ENCODE measurements at places on chromosomes 2 and 18. TPM values are rescaled to one million over a fixed set of nuclear protein-coding genes. Genes with fewer than 3 reads are reported as not detected.

KLHL14 gene
- 53.0 TPM for total RNA-seq

BOK gene
- total RNA-seq, result 20.8 TPM

DOK1 gene
- total RNA-seq, result 3.7 TPM

ARID5A gene
- 1.6 TPM for total RNA-seq

POTEF gene
- not detected for total RNA-seq

MC5R gene
- 2.9 TPM for total RNA-seq

QPCT gene
- total RNA-seq, result 22.0 TPM

ATP5F1A gene
- total RNA-seq, result 812 TPM

TBR1 gene
- total RNA-seq, result 73.8 TPM

IL18RAP gene
- total RNA-seq, result 0.41 TPM

SERPINB4 gene
- total RNA-seq, result not detected

- DNase-seq, result no peak
Observed at GRCh38 chr2:191369034-191369433, 123.8 kb downstream of the MYO1B start.

- no peak for DNase-seq
Observed at GRCh38 chr2:126940331-126940730, 41.6 kb downstream of the TEX51 start.

DNA sequence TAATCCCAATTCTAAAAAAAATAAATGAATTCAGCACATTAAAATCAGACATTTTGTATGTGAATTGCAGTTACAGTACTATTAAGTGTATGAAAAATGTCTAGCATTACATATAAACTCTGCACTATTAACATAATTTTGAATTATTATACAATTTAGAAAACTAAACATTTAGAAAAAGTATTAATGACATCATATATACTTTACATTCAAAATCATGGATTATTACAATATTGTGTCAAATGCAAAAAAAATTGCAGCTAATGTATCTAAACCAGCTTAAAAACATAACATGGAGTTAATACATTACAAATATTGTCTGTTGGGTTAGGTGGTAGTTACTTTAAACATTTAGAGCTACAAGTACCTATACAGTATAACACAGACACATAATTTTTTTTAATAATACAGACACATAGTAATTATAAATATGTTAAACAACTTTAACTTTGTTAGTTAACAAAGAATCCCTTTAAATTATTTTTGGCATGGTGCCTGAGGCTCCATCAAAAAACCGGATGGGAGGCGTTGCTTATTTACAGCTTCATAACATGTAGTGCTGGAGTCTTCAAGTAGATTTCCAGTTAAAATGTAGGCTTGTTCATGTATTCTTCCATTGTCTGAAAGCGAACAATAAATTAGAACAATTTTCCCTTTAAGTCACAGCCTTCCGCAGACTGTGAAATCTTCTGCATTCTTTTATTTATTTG is 79.1 kb downstream of the AP1S3 start:
- DNase-seq, result no peak

DNA sequence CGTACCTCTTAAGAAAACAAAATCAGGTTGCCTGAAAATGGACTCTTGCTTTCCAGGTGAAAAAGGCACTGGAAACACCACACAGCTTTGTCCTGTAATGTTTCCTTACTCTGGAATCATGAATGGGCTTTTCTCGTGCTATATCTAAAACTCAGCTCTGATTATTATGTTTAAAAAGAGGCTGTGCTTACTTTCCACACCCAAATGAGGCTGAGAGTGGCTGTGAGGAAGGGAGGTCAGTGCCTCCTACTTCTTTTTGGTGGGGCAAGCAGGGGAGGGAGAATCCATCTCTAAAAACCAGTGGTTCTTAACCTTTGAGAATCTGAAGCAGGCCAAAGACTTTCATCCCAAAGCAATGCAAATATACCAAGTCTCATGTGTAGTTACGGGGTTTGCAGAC is 148.6 kb downstream of the FAM210A start:
- no peak for DNase-seq

DNA sequence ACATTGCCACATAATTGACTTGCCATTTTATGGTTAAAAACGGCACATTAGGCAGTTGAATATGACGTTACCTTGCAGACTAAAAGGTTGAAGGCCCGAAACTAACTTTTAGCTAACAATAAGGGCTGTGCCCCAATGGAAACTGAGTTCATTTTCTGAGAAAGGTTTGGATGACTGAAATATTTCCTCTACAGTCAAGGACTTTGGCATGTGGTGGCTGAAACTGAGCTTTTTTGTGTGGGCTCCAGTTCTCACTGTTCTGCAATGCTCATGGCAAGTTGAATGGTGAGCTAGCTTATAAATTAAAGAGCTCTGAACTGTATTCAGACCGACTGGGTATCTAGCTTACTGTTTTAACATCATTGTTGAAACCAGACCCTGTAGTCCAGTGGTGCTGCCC is 23.8 kb upstream of the TXNDC2 start:
- DNase-seq, result no peak

- no peak for DNase-seq
Observed at GRCh38 chr18:36337679-36338402, 40.3 kb downstream of the FHOD3 start.

DNA sequence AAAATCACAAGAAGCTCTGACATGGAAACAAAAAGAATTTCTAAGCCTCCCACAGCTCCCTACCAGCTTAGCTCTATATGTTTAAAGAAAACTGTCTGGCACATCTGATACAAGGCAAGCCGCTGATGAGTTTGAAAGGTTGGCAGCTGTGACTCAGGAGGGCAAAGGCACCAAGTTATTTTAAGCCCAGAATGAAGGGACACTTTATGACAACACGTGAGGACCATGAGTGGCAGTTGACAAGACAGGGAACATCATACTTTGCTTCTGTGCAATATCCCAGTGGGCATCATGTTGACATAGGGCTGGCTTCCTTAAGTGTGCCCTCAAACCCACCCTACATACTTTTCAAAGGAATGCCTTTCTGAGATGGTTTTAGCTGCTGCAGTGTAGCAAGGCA is 272.9 kb downstream of the CLIP4 start:
- no peak for DNase-seq

DNA sequence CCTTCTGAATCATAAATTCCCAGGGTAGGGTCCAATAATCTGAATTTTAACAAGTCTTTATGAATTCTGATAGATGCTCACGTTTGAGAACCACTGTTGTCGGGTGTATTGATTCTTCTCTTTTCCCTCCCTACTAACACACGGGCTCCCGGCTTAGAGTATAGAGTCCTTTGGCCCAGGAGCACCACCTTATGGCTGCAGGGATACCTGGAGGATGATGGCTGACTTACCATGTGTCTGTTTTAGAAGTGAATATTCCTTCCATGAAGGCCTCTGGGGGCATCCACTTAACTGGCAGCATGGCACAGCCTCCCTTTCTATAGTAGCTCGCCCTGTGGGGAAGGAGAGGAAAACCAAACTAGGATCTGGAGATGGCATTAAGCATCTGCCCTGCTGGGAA is 91.7 kb downstream of the CLIP4 start:
- DNase-seq, result no peak

- DNase-seq, result no peak
Observed at GRCh38 chr2:117341690-117342089, 472.8 kb upstream of the DDX18 start.

- no peak for DNase-seq
Observed at GRCh38 chr2:184067502-184067901, 530.8 kb upstream of the ZNF804A start.

DNA sequence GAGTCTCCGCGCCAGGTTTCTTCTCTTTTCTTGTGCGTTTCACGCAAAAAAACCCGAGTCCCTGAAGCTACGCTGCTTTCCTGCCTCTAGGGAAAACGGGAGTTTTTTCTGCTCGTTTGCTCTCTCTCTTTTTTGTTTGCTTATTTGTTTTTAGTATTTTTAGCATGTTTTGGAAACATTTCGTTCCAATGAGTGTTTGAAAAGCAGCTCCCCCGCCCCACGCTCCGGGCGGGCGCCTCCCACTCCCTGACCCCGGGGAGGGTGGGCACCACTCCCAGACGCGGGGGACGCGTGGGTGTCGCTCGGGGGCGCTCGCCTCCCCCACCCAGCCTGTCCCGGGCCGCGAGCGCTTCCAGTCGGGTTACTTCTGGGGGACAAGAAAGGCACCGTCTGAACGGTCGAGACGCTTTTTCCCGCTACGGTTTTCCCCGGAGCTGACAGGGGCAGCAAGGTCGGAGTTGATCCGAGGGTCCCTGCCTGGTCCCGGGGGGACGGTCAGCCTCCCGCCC is 446 bp upstream of the EFHD1 start:
- peak; percentile 81 for DNase-seq

DNA sequence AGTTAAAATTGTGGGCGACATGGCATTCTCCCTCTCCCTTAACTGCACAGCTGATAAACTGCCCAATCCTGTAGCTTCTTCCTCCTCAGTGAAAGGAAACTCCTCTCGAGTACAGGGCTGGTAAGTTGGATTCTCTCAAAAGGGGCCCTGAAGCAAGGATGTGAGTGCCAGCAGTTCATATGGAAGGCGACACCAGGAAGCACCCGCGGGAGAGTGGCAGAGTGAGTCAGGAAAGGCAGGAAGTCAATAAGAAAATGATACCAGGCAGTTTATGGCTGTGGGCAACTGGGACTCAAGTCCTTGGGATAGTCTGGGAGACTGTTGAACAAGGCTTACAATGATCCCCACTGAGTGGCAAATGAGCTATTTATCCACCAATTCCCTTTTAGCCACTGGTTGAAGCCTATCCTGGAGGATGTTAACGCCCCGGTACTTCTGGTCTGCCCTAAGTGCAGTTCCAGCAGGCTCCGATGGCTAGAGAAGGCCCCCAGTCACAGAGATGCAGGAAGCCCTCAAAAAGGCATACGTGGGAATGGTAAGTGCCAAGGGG is 34.8 kb downstream of the ABHD3 start:
- no peak for DNase-seq

DNA sequence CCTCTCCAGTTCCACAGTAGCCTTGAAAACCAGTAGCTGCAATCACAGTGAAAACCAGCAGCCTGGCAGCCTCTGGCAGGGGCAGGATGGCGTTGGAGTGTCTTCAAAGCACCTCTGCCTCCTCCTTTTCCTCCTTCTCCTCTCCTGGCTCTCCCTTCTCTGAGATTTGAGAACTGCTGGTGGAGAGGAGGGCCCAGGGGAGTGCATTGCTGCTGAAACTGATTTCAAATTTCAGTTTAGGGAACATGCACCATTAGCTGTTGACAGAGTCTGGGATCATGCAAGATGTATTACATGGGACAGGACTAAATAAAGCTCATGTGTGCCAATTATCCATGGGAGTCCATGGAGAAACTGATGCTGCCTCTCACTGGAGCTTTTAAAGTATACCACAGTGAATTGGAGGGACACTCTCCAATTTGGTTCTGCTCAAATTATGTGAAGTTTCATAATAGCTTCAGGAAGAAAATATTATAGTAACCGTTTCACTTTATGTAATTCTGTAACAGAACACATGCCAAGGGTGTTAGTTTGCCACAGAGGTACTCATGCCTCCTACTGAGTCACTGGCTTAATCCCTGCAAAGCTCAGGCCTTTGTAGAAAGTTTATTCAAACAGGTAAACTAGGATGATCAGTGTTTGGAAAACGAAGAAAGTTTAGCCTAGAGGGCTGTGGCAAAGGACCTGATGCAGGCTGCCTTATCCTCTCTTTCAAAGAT is 146.1 kb downstream of the PRPF40A start:
- no peak for DNase-seq

DNA sequence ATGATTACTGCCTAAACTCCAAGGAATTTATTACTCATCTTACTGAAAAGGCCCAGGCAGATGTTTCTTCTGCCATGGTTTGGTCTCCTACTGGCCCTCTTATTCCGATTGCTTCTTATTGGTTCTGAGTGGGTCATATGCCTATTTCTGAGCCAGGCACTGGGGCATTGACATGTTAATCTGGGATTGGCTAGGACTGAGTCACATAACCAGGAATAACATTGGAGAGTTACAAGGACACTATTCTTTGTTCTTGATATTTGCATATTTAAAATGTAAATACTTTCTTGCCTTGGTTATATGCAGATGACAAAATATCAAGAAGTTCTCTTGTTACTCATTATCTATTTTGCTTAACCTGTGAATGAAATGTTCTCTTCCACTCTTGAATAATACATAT is 534.4 kb upstream of the SLC39A10 start:
- no peak for DNase-seq

GRCh38 chr2:41729800-41730364 is 317.9 kb upstream of the PKDCC start:
- no peak for DNase-seq

DNA sequence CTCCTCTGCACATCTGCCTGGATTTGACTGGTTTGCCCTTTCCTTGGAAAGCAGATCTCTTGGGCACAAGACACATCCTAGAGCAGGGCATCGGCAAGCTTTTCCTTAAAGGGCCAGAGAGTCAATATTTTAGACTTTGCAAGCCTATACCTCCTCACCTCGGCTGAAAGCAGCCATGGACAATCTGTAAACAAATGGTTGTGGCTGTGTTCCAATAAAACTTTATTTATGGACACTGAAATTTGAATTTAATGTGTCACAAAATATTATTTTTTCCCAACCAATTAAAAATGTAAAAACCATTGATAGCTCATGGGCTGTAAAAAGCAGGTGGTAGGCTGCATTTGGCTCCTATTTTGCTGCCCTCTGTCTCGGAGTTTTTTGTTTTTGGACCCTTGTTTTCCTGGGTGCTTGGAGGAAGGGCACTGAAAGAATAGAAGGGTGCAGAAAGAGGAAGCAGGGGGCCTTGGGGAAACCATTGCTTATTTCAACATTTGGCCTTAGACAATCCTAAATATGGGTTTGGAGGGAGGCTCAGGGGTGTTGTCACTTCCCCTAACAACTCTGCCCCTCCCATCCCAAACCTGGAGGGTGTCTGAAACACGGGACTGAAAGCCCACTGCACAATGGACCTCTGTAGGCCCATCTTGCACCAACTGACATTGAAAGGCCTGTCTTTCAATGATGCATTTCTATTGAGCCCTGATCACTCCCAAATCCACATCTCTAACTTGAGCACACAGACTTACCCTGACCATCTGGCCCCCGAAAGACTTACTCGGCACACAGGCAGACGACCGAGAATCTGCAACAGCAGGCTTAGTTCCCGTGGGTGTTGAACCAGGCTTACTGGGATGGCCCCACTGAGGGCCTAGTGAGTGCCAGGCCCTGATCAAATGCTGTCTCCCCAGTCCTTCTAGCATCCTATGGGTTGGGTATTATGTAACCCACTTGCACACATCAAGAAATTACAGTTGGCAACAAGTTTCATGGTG is 7.1 kb upstream of the ZFP36L2 start:
- DNase-seq, result no peak

GRCh38 chr2:192571636-192572035 is 376.9 kb upstream of the TMEFF2 start:
- no peak for DNase-seq

DNA sequence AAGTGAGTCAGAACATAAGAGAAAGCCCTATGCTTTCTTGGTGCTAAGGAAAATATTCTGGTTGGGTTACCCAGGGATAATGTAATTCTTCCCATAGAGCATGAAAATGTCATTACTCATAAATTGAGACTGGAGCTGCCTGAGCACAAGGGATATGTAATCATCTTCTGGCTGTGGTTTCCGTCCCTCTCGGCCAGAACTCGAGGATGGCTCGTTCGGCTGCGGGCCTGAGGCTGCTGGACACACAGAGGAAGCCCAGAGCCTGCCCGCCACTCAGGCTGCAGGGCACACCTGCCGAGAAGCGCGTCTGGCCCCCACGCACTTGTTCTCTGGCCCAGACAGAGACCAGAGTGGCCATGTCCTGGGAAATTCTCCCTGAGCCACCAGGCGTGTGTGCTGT is 104.9 kb downstream of the ASAP2 start:
- no peak for DNase-seq

- no peak for DNase-seq
Observed at GRCh38 chr2:84427235-84428138, 31.6 kb downstream of the SUCLG1 start.

GRCh38 chr2:198453866-198454265 is 649.5 kb downstream of the PLCL1 start:
- DNase-seq, result no peak

- DNase-seq, result no peak
Observed at GRCh38 chr2:73341039-73341438, 44.6 kb upstream of the ALMS1 start.

All from frontal cortex (tissue), 4 donors.